Hair follicle dermal papilla cell (primary cell): ENCODE measurements at places on chromosomes 12 and 14. TPM values are rescaled to one million over a fixed set of nuclear protein-coding genes. Genes with fewer than 3 reads are reported as not detected.

The WIF1 gene
- total RNA-seq = not detected in 2 replicates

The ERG28 gene
- total RNA-seq = 6.7 and 9.7 TPM in 2 replicates

The PLEK2 gene
- total RNA-seq = 1.9 and 2.6 TPM in 2 replicates

The HCAR1 gene
- under 0.01 and 0.16 TPM in 2 replicates for total RNA-seq

The SDS gene
- not detected in 2 replicates for total RNA-seq

The ACSS3 gene
- 16.3 and 20.4 TPM in 2 replicates for total RNA-seq

The LYZ gene
- total RNA-seq = not detected in 2 replicates

The P2RX7 gene
- 2.4 TPM in 2 replicates for total RNA-seq

The ANKRD33 gene
- not detected in 2 replicates for total RNA-seq

The C12orf57 gene
- 65.3 and 67.2 TPM in 2 replicates for total RNA-seq

The CTSG gene
- total RNA-seq = not detected in 2 replicates

The RPAP3 gene
- 12.9 and 14.4 TPM in 2 replicates for total RNA-seq

The PTGER2 gene
- total RNA-seq = 0.97 and 1.1 TPM in 2 replicates

The KLRG1 gene
- 0.61 and 1.1 TPM in 2 replicates for total RNA-seq

The DDN gene
- total RNA-seq = 0.12 and 0.16 TPM in 2 replicates

The NUAK1 gene
- total RNA-seq = 28.7 and 37.3 TPM in 2 replicates

The TAS2R43 gene
- 3.4 and 4.3 TPM in 2 replicates for total RNA-seq
